HS-5 (cell line): ENCODE measurements at places on chromosomes 16 and 17.

GRCh38 chr16:51562891-51563290, 411.8 kb upstream of the SALL1 start:
- no peak for DNase-seq

DNA sequence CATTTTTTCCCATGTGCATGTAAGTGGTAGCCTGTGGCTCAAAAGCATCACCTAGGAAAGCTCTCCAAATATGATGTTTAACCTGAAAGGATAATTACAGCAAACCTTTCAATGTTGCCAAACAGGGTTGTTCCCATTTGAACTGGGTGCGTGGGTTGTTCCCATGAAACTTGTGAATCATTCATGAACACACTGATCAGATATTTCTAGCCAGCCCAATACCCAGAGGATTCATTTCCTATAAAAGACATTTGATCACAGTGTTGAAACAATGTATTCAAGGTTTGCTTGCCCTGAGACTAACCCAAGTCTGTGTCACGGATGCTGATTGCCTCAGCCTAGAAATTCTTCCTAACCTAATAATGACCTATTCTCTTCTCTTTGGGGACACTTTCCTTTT, 12.9 kb downstream of the KRT39 start:
- DNase-seq, result peak; percentile 91

DNA sequence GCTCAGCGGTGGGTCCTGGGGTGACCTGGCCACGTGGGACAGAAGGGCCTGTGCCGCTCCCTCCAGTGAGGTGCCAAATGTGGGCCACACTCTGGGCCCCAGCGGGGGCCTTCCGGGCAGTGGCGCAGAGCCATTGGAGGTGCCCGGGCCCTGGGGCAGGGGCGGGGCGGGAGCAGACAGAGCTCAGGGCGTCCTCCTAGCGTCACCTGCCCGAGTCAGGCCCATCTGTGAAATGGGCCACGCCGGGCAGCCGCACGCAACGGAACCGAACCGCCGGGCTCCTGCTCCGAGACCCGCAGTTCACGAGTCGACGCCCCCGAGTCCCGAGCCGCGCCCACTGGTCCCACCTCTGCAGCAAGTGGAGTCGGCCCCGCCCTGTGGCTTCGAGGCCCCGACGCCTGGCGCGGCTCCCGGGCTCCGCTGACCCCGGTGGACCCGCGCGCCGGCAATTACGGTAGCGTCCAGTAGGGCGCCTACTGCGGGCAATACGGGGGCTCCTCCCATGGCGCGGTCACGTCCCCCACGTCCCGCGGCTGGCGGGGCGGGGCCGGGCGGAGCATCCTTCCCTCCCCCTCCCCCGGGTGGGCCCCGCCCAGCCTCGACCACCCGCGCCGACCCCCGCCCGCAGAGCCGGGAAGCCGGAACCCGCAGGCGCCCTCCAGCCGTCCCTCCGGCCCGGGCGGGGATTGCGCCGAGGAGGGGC, 1.9 kb downstream of the SLC16A3 start:
- peak; percentile 68 for DNase-seq

- DNase-seq, result no peak
These were observed 59.6 kb upstream of the TOM1L1 start for GRCh38 chr17:54840885-54841591.

DNA sequence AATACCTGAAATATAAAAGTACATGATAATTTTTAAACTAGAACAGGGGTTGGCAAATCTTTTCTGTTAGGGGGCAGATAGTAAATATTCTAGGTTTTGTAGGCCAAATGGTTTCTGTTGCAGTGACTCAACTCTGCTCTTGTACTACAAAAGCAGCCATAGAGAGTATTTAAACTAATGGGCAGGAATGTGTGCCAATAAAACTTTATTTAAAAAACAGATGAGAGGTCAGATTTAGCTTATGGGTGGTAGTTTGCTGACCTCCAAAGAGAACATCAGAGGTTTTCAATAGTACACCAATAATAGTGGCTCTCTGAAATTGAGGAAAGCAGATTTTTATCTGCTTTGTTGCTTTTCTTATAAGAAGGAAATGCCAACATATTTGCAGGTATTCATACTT, 15.2 kb upstream of the FAM20A start:
- no peak for DNase-seq

- no peak for DNase-seq
These were observed 276.8 kb downstream of the SEC14L1 start for GRCh38 chr17:77417575-77417974.

GRCh38 chr17:28726226-28726626, at the start of gene TLCD1:
TSS of gene TLCD1 (minus strand) at chr17:28726233. CDS start at chr17:28726097, 136 bp downstream.
- DNase-seq, result no peak

- no peak for DNase-seq
These were observed 261.8 kb downstream of the CDH13 start for GRCh38 chr16:82888591-82889001.

GRCh38 chr16:49531425-49531824, 157.8 kb downstream of the C16orf78 start:
- no peak for DNase-seq

DNA sequence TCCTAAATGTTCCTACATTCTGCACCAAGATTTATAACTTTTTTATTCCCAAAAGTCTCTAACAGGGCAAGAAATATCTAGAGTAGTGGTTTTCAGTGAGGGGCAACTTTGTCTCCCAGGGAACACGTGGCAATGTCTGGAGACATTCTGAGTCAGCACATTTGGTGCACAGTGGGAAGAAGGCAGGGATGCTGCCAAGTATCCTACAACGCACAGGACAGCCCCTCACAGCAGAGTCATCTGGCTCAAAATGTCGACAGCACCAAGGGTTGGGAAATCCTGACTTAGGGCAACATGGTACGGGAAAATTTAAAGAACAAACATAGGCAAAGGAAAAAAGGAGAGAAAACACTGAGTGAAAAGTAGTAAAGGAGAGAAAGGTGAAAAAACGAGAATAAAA, 61.8 kb downstream of the SMG6 start:
- no peak for DNase-seq

DNA sequence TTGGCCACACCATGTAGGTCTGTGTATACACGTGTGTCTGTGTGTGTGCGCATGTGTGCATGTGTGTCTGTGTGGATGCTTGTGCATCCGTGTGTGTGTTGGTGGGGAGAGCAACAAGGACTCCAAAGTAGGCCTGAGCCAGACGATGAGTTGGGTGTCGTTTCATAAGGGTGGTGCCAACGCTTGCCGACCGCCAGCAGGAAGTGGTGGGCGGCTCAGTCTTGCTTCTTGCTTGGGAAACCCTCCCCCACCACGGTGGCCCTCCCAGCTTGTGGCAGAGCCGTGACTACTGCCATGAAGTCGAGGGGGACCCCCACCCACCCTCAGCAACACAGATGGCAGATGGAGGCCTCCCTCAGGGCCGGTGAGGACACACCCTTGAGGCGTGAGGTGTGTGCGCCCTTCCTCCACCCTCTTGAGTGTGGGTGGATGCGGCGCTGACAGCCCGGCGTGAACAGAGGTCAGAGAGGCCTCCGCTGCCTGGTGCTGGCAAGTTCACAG, 17.5 kb downstream of the SBK1 start:
- no peak for DNase-seq

GRCh38 chr17:29212681-29213121, 32.5 kb upstream of the MYO18A start:
- DNase-seq, result peak; percentile 14

- no peak for DNase-seq
These were observed 10.5 kb downstream of the VASN start for GRCh38 chr16:4381935-4382794.

DNA sequence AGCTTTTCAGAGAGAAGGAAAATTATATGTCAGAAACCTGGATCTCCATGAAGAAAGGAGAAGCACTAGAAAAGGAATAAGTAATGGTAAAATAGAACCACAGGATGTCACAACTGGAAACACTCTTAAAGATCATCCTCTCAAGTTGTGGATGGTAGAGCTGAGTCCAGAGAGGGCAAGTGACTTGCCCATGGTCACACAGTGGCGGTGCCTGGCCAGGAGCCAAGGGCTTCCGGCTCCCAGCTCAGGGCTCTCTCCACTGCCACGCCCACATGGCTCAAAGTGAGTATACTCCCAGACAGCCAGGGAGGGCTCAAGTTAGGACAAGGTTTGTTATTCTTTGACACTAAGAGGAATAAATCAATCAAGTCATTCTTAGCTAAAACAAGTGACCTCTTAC, 159.8 kb downstream of the COPRS start:
- DNase-seq, result no peak

DNA sequence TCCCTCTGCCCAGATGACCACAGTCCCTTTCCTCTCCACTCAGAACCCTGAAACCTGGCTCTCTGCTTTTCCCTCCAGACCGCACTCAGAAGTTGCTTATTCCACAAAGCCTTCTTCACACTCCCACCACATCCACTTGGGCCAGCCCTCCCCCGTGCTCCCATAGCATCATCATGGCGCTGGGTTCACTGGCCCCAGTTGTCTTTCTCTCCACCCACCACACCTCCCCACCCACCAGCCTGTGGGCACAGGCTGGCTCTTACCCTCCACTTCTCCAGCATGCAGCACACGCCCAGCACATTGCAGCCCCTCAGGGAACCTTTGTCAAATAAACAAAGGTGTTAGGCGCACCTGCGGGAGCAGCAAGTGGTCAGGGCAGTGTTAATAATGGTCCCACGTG, 130.0 kb downstream of the KATNIP start:
- no peak for DNase-seq

- no peak for DNase-seq
These were observed 196.7 kb downstream of the CDH11 start for GRCh38 chr16:64925166-64925565.

- no peak for DNase-seq
These were observed 10.8 kb downstream of the ATP2C2 start for GRCh38 chr16:84379008-84379708.

DNA sequence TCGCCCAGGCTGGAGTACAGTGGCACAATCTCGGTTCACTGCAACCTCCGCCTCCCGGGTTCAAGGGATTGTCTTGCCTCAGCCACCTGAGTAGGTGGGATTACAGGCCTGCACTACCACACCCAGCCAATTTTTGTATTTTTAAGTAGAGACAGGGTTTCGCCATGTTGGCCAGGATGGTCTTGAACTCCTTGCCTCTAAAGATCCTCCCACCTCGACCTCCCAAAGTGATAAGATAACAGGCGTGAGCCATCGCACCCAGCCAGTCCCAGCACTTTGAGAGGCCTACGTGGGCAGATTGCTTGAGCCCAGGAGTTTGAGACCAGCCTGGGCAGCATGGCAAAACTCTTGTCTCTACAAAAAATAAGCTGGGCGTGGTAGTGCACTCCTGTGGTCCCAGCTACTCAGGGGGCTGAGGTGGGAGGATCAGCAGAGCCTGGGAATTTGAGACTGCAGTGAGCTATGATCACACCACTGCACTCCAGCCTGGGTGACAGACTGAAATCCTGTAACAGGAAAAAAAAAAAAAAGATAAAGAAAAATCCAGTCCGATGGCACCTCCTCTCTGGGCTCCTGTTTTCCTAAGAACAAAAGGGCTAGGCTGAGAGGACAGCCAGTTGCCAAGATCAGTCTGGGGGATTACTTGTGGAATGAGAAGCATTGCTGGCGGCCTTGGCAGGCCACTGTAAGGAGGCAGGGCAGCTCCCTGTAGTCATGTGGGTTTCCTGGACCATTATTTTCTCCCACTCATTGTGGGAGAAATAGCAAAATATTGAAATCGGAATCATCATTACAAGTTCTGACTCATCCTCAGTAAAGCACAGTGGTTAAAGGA, 3.0 kb upstream of the PIPOX start:
- DNase-seq, result peak; percentile 76

GRCh38 chr16:68005786-68006286, 6.6 kb upstream of the DPEP2 start:
- no peak for DNase-seq

GRCh38 chr17:41860254-41860931, 4.8 kb downstream of the KLHL11 start:
- no peak for DNase-seq

DNA sequence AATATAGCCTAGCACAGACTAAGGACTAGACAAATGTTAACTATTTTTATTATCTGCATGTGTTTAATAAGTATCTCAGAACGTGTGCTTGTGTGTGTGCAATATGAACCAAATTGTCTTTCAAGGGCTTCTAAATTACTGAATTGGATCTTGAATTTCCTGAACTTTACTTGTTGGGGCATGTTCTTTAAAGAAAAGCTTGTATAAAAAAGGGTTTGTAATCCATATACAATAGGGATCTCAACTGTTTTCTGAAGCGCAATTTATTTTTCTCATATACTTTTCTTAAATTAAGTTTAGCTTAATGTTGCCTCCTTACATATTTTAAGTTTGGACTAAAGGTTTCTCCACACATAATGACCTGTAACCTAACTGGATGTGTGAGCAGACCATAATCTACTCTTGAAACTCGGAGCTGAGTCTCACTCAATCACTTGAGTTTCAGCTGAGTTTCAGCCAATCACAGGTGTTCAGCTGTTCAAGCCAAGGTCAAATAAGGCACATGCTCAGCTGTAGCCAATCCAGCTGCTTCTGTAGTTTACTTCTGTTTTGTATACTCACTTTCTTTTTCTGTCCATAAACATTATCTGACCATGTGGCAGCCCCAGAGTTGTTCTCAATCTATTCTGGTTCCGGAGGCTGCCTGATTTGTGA, 72.3 kb downstream of the CDK5R1 start:
- DNase-seq, result no peak

DNA sequence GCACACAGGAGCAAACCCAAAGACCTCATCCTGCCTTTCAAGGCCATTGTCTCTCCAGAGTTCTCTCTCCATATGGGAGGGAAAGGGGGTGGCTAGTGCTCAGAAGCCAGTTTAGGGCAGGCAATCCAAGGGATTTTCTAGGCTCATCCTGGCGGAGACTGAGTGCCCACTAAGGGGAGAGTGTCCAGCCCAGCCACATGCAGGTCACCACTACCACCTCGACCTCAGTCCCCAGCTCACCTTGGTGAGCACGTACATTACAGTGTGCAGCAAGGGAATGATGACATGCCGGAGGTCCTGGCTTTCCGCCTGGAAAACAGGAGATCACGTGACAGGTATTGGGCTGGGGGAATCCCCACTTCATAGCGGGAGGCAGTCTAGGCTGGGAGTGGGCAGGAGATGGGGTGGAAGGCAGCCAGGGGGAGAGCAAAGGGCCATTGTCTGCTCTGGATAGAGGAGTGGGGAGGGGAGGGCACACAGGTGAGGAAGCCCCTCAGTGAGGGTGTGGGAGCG, 29.9 kb downstream of the PIK3R6 start:
- DNase-seq, result no peak

GRCh38 chr16:14378131-14378551, 251.9 kb downstream of the PARN start:
- DNase-seq, result peak; percentile 63

DNA sequence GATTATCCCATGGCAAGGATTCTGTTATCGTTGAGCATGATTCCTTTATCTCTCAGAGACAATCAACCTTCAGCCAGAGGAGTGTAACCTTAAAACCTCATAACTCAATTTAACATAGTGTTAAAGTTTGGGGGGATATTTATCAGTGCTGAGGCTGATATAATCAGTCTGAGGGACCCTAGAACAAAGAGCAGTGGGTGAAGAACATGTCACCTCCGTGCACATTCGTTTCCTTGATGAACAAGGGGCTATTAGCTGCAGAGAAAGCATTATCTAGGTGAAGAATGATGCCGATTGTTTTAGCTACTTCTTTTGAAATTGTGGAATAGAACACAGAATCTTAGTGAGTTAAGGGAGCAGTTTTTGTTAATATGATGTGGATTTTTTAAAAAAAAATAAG, 99.1 kb downstream of the SKAP1 start:
- no peak for DNase-seq
